ENCODE measurements at places on chromosomes 3 and 15.

GRCh38 chr3:162348912-162349311 is 852.3 kb downstream of the OTOL1 start:
- no peaks in the 10 kb centered on the region for H3K36me3 ChIP-seq
- H3K4me3 ChIP-seq, result no peak overlapping the region
- no peaks in the 10 kb centered on the region for H3K4me1 ChIP-seq
- H3K27me3 ChIP-seq, result no peaks in the 10 kb centered on the region
- H3K27ac ChIP-seq, result no peak overlapping the region
- no peak for DNase-seq

DNA sequence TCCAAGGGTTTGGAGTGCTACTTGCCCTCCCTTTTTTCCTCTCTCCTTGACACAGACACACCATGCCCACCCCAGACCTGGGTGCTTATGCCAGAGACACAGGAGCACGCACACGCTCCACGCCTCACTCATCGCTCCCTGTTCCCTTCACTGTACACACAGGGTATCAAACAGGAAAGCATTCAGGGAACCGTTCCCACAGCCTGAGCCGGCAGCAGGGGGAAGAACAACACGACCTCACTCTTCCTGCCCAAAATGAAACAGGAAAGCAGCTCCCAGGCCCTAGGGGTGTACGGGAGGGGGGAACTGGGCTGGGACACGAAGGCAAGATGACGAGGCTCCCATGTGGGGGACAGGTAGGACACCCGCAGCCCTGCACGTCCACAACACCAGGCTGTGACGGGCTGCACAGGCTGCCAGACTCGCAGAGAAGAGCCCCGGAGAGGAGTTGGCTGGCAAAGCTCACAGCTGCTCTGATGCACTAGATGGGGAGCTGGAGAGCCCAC is 11.2 kb downstream of the DLL4 start:
- H3K36me3 ChIP-seq, result no peaks in the 10 kb centered on the region
- H3K4me3 ChIP-seq, result no peak overlapping the region
- peak overlapping the region; percentile 82 for H3K27ac ChIP-seq
- peak; percentile 49 for DNase-seq

DNA sequence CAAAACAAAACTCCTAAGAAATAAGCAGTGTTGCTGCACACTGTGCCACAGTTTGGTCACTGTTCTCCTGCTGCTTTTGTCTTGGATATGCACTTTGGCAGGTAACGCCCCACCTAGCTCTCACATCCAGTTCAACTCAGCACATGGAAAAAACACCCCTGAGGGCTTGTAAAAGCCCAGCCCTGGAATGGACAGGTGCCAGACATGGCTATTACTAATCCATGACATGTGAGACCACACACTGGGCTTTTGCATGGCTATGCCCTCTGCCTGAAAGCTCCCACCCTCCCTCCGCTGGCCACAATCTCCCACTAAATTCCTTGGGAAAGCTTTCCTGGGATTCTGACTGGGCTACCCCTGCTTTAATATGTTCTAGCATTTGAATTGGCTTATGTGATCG is 24.7 kb upstream of the ZBED2 start:
- no peaks in the 10 kb centered on the region for H3K4me1 ChIP-seq
- DNase-seq, result no peak
- H3K27ac ChIP-seq, result no peak overlapping the region

DNA sequence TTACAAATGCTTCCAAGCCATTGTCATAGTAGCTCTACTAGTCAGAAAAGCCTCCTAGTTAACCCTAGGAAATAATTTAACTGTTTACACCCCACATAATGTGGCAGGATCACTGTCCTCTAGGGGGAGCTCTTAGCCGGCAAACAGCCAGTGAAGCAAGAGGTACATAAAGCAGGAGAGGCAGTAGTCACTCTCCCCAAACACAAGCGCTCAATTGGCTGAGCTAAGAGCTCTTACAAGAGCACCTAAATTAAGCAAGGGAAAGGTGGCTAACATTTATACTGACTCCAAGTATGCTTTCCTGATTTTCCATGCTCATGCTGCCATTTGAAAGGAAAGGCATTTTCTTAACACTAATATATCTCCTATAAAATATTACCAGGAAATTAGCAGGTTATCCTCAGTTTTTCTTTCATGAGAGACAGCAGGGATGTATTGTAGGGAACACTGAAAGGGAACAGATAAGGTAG is 37.6 kb downstream of the NCEH1 start:
- no peak overlapping the region for H3K4me3 ChIP-seq
- peak; percentile 19 for DNase-seq
- no peak overlapping the region for H3K27ac ChIP-seq

GRCh38 chr3:119279101-119279554 is 15.1 kb upstream of the ARHGAP31 start:
- peak overlapping the region; percentile 80 for H3K27ac ChIP-seq
- H3K36me3 ChIP-seq, result no peaks in the 10 kb centered on the region
- no peak overlapping the region for H3K4me3 ChIP-seq
- DNase-seq, result peak; percentile 59

Data from muscle of leg (tissue), 16 donors.